ENCODE measurements at places on chromosomes 11 and 22. TPM values are rescaled to one million over a fixed set of nuclear protein-coding genes. Genes with fewer than 3 reads are reported as not detected.

- no peak for DNase-seq
These were observed 76.6 kb downstream of the ST3GAL4 start for GRCh38 chr11:126432065-126432461.

DNA sequence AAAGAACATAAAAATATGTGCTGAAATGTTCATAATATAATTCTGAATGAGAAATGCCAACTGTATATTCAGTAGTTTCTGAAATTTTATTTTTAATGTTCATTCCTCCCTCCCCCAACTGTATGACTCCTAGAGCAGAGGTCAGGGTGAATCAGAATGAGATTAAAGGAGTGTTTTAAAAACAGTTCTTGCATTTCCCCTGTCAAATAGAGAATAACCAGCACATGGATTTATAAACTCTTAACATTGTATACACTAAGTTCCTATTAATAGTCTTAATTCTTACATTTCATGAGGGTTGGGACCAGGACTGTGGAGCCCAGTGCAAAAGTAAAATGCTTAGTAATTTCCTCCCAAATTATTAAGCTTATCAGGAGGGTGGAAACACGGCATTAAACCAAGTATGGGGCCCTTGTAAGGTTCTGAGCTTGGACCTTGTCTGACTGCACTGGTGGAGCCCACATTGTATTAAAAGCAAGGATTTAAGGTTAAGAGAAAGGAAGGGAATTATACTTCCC is 474.6 kb upstream of the RAG2 start:
- no peak for DNase-seq

PRRG4 gene
- polyA plus RNA-seq: 1.9 TPM

SPON1 gene
- polyA plus RNA-seq: 12.6 TPM
